Upper lobe of left lung (tissue), 6 donors: ENCODE measurements at places on chromosomes 2 and 18. TPM values are rescaled to one million over a fixed set of nuclear protein-coding genes. Genes with fewer than 3 reads are reported as not detected.

DNA sequence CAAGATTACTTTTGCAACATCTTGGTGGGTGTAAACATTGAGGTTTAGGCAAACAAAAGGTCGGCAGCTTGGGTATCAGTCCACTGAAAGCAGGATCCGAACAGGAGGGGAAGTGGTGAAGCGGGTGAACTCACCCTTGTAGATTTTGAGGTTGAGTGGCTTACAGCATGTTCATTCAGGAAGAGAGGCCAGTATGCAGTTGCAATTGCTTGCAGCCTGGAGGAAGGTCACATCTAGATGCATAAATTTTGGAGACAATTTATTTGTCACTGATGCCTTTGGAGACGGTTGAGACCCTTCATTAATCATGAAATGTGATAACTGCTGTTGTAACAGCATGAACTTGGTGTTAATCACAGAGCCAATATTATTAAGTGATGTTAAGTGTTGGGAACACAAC lies 131.1 kb downstream of the LTBP1 start:
- no peaks in the 10 kb centered on the region for H3K36me3 ChIP-seq
- no peaks in the 10 kb centered on the region for H3K4me1 ChIP-seq
- H3K27me3 ChIP-seq = no peaks in the 10 kb centered on the region
- no peak for DNase-seq
- no peak overlapping the region for H3K4me3 ChIP-seq
- no peak overlapping the region for H3K27ac ChIP-seq

- DNase-seq = no peak
- no peak overlapping the region for H3K27ac ChIP-seq
Observed at GRCh38 chr2:165435611-165436010, 33.9 kb upstream of the CSRNP3 start.

GRCh38 chr2:123002660-123003248 lies 1022.3 kb upstream of the CNTNAP5 start:
- no peaks in the 10 kb centered on the region for H3K27me3 ChIP-seq
- no peak for DNase-seq
- H3K4me3 ChIP-seq = no peak overlapping the region
- no peaks in the 10 kb centered on the region for H3K36me3 ChIP-seq
- no peak overlapping the region for H3K27ac ChIP-seq
- H3K4me1 ChIP-seq = no peaks in the 10 kb centered on the region

- H3K4me1 ChIP-seq = no peaks in the 10 kb centered on the region
- H3K27ac ChIP-seq = no peak overlapping the region
- no peaks in the 10 kb centered on the region for H3K36me3 ChIP-seq
- DNase-seq = no peak
- H3K4me3 ChIP-seq = no peak overlapping the region
- no peaks in the 10 kb centered on the region for H3K27me3 ChIP-seq
Observed at GRCh38 chr2:220347626-220348025, 720.2 kb downstream of the SLC4A3 start.

FMNL2 gene
- 49.9 TPM for total RNA-seq

GAREM2 gene
- 2.6 TPM for total RNA-seq
